ENCODE measurements at places on chromosomes 4 and X. TPM values are rescaled to one million over a fixed set of nuclear protein-coding genes. Genes with fewer than 3 reads are reported as not detected.

The REELD1 gene
- 0.20 TPM for total RNA-seq

The SRP72 gene
- 50.5 TPM for total RNA-seq

The PAGE5 gene
- not detected for total RNA-seq

The PROM1 gene
- total RNA-seq, result 8.2 TPM

The GPR173 gene
- total RNA-seq, result 4.8 TPM

All from skin of body (tissue), 3 donors.